NT2/D1 (cell line): ENCODE measurements at places on chromosomes 3 and 15.

GRCh38 chr3:142275856-142276255 is 50.5 kb upstream of the GK5 start:
- no peak for DNase-seq

GRCh38 chr15:75869446-75869845 is 26.2 kb downstream of the UBE2Q2 start:
- DNase-seq: peak; percentile 28

- no peak for DNase-seq
Observed at GRCh38 chr15:93709708-93710107, 521.7 kb upstream of the MCTP2 start.

- DNase-seq: no peak
Observed at GRCh38 chr3:184541886-184542562, 19.6 kb upstream of the EPHB3 start.

DNA sequence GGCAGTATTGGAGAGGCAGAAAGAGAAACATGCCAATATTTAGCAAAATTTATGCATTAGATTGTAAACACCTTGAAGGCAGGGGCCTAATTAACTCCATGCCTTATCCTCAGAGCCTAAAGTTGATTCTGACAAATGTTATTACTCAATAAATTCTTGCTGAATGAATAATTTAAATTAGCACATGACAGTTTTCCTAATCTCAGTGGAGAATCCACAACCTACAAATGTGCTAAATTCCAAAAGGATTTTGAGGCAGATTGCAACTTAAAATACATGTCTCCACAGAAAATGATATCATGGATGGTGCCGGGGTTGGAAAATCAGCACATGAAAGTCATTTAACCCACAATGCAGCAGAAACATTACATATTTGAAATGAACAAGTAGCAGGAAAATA is 41.1 kb upstream of the NANOGP8 start:
- no peak for DNase-seq

DNA sequence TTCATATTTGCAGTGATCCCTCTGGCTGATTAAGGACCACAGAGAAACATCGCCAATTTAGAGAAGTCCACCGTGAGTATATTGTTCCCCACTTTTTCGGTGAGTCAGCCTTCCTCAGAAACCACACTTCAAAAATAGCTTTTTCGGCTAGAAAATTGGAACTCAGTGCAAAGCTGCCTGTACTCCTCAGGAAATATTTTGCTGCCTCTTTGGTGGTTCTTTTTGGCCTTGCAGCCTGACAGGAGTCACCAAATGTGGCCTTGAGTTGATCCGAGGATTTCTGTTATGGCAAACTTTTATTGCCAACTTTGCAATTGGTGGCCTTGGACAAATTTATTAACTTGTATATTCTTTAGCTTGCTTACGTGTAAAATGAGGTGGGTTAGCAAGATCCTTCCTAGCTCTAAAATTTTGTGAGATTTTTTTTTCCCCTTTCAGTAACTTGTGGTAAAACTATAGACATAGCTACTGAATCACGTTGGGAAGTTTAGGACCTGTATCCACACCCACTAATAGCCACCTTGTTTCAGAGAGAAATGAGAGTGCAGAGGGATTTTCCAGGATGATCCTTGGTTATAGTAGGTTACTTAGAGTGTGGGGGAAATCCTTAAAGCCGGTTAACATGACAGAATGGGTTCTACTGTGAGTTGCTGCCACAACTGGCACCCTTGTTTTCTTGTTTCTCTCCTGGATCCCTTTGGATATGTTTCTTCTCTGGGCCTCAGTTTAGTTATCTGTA is 9.9 kb downstream of the ARL6IP5 start:
- DNase-seq: no peak

- no peak for DNase-seq
Observed at GRCh38 chr3:21062831-21063294, 688.1 kb downstream of the ZNF385D start.

DNA sequence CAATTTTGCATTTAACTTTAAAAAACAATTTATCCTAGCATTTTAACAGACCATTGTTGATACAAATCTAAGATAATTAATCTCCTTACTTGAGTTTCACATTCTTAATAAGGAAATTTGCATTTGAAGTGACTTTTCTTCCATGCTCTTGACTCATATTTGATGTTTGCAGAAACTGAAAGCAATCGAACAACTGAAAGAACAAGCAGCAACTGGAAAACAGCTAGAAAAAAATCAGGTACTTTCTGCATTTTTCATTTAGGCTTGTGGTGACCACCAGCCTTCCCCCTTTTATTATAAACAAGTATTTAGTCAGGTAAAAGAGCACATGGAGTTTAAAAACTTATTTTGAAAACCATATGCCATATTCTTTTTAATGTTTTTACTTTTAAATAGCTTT is 20.1 kb upstream of the SELENOT start:
- no peak for DNase-seq

DNA sequence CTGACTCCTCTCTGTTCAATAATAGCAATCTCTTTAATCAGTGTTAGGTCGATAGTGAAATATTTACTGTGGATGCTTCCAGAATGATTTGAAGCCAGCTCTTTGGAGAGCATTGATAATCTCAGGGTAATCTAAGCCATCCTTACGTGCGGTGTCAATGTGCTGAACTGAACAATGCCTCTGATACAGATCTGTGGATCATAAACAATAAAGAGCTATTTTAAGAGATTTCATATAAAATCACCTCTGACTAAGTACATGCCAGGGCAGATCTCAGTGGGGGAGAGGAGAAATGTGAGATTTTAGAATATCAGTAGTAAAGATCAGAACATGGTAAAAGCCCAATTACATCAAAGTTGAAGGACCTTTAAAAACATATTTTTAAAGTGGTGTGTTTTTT is 319.3 kb upstream of the GBE1 start:
- no peak for DNase-seq

DNA sequence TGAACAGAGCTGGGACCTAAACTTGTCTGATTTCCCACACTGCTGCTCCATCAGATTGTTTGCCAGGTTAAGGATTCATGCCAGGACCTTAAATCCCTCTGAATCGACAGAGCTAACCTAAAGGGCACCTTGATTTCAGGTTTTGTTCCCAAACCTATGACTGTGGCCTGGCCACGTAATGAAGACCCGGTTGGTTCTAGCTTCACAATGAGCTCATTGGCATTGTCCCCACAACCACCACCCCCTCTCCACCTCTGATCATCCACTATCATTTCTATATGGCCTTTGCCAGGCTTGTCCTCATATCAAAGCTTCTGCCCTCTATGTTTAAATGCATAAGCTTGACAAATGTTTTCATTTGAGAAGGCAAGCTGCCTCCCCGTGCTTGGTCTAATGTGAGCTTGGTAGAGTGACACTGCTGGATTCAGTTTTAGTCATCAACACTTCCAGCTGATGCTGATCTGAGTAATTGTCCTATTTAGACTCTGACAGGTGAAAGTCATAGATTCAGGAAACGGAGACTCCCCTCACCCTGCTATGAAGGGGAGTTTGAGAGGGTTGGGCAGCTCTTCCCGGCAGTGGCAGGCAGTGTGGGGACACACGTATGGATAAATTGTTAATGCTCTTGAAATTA is 407.1 kb upstream of the CFAP20DC start:
- no peak for DNase-seq

- no peak for DNase-seq
Observed at GRCh38 chr3:179309225-179310078, 13.4 kb upstream of the ZNF639 start.

DNA sequence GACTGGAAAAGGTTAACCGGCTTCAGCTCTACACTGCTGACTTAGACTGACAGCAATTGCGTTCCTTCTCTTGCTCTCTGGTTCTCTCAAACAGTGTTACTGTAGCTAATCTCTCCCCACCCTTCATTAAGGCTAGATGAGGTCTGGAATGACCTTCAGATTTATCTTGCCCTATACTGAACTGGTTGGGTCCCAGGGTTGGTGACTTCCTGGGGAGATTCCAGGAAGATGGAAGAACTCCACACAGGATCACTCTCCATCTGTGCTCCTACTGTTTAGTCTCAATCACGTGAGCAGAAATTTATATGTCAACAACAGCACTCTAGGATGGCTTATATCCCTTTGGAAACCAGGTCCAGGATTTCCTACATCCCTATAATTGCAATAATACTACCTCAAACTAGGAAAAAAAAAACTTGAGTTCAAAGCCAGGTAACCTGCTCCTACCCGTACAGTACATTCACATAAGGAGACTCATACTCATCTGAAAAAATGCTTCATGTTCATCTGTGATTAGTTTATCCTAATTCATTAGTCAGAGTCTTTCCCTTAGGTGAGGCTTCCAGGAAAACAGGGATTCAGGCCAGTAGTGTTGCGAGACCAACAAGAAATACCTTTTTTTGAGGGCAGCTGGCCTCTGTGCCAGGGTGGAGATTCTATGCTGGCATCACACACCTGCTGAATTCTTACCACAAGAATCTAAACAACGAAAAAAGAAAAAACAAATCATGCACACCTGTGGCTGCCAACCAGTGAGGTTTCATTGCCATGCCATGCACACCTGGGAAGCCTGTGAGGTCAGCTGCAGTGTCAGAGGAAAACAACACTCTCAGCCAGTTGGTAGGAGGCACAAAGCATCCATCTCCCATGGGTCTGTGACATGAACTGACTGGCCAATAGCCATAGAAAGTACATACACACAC is 297.3 kb downstream of the MECOM start:
- DNase-seq: no peak

DNA sequence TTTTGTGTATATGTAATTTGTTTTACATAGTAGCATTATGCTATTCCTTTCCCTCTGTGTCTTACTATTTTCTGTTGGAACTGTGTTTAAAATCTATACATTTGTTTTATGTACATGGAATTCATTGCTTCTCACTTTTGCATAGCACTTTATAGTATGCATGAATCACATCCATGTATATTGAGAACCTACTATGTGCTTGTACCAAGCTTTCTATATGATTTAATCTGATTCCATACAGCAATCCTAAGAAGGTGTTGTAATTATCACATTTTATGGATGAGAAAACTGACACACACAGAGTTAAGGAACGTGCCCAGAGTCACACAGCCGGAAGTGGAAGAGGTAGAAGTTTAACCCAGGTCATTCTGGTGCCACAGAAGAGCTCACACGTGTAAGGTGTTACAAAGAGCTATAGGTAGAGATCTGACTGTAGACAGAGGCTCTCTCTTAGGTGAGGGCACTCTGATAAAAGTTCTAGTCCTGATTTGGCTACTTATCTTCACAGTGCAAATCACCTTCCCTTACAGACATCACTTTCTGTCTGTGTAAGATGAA is 3.5 kb upstream of the SMAD3 start:
- DNase-seq: no peak

DNA sequence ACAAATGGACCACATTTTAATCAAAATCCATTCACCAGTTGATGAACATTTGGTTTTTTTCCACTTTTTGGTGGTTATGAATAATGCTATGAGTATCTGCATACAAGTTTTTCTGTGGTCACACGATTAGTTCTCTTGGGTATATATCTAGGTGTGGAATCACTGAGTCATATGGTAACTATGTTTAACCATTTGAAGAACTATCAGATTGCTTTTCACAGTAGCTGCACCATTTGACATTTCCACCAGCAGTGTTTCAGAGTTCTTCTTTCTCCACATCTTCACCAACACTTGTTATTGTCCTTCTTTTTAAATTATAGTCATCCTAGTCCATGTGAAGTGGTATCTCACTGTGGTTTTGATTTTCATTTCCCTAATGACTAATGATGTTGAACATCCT is 33.3 kb upstream of the ATG7 start:
- DNase-seq: no peak

- no peak for DNase-seq
Observed at GRCh38 chr15:83219026-83219425, 11.4 kb upstream of the HDGFL3 start.

- peak; percentile 40 for DNase-seq
Observed at GRCh38 chr15:88395872-88396781, 71.1 kb downstream of the MRPL46 start.

- DNase-seq: no peak
Observed at GRCh38 chr3:120741320-120741719, 996 bp downstream of the RABL3 start.

GRCh38 chr3:155262295-155262694 is 31.2 kb downstream of the STRIT1 start:
- DNase-seq: no peak

GRCh38 chr3:57805266-57805665 is 49.2 kb downstream of the SLMAP start:
- DNase-seq: no peak

DNA sequence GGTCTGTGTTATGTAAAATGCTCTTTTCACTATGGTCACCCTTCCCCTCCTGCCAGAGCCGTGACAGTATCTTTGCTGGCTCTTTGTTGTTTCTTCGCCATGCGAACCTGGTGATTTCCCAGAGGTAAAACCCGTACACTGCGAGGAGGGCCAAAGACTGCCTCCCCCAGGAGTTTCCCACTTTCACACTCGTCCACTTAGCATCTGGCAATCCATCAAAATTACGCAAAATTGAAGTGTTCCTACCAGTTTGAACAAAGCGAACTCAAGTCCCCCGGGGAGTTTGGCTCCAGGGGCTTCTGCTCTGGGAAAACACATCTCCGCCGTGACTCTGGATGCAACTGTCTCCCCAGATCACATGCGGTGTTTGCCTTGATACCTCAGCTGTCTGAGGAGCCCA is 239.9 kb downstream of the FAM43A start:
- no peak for DNase-seq

DNA sequence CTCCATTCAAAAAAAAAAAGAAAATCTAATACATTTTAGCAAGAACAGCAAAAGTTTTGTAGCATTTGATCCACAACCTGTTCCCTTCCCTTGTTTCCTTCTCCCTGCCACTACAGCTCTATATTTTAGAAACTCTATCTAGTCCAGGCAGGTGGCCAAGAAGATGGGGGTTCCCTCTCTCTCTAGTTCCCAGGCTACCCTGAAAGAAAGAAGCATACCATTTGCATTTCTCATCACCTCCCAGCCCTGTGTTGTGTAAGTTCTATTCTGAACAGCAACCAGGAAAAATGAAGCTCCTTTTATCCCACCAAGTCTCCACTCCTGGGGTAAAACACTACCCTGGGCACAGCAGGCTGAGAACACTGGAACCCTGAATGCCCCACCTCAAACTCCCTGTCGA is 100.0 kb downstream of the PCCB start:
- DNase-seq: no peak

DNA sequence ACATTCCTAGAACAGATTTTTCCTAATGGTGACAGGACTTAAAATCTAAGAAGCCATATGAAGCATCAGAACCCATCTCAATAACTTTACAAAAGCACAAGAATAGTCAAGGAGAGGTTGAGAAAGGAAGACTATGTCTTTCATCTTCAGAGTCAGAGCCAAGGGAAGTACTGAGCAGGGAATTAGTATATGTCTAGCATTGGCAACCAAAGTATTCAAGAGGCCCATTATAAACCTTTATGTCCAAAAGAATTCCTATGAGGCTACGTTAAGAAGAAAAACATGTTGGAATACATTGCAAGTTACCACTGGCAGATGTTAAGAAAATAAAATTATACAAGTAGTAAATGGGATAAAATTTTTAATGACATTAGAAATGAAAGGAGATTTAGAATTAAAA is 150.5 kb downstream of the MAGI1 start:
- no peak for DNase-seq

DNA sequence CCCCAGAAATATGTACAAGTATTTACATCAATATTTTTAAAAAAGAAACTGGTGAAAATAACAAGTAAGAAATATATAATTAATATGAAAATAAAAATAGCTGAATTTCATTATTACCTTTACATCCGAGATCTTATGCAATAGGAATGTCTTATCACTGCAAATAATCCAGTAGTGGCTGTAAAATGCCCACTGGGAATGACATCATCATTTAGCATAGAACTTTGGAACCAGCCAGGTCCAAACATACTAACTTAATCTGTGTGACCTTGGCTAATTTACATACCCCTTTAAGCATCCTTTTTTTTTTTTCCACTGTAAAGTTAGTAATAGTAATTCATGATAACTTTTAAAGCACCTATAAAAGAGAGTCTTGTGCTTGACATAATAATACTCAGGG is 611.7 kb downstream of the ZIC1 start:
- no peak for DNase-seq
